ENCODE measurements at places on chromosomes 2 and 18.

DNA sequence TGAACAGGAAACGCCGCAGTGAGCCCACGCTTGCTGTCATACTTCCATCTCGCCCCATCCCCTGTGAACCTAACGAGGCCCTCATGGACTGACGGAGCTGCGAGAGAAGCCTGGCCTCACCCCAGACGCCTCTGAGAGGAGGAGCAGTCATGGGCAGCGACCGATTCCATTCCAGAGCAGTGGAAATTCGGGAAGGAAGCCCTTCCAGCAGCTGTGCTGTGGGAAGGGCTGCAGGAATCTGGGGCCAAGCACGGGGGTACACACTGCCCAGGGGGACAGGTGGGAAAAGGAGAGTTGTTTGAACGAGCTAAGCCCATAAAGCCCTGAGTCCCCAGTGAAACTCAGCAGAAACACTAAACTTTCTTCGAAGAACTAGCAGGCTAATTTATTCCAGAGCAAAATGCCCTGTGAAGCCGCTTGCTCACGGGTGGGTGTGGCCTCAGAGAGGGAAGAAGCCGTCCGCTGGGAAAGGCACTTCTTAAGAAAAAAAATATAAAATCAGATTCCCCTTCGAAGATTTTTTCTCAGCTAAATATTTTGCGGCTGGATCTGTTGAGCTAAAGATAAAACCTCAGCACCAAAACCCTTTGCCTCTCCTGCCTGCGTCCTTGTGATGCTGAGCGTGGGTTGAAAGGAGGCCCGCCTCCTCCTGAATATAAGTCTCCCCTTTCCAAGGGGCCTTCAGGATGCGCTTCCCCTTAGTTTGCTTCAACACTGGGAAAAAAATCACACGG lies 38.2 kb downstream of the ANKMY1 start:
- no peak for DNase-seq

DNA sequence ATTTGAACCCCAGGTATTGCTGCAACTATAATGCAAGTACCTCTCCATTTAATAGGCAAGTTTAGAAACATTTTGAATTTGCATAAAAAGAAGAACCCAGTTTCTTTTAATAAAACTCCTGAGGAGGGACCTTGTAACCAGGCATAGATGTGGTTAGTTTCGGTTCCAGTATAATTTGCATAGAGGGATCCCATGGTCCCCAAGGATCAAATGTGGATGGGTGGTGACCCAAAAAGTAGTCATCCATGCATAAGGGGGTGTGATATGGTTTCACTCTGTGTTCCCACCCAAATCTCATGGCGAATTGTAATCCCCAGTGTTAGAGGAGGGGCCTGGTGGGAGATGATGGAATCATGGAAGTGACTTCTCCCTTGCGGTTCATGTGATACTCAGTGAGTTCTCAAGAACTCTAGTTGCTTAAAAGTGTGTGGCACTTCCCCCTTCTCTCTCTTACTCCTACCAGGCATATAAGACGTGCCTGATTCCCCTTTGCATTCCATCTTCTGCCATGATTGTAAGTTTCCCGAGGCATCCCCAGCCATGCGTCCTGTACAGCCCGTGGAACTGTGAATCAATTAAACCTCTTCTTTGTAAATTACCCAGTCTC lies 40.2 kb upstream of the SKA1 start:
- no peak for DNase-seq

GRCh38 chr2:227029426-227030105 lies 134.4 kb downstream of the COL4A4 start:
- DNase-seq: no peak

- DNase-seq: no peak
These were observed 61.6 kb downstream of the DNMT3A start for GRCh38 chr2:25280051-25280687.

GRCh38 chr2:22694856-22695255 lies 690.1 kb upstream of the KLHL29 start:
- no peak for DNase-seq
